ENCODE measurements at places on chromosomes 11 and 22.

- DNase-seq: no peak
Measured at GRCh38 chr22:45781459-45781858, 109.8 kb downstream of the ATXN10 start.

- peak; percentile 85 for DNase-seq
Measured at GRCh38 chr11:65884716-65885092, 3.6 kb downstream of the FIBP start.

GRCh38 chr11:67504005-67504949 lies 886 bp downstream of the PITPNM1 start:
- DNase-seq: peak; percentile 62

- DNase-seq: no peak
Measured at GRCh38 chr11:12410006-12410728, 32.8 kb downstream of the PARVA start.

- no peak for DNase-seq
Measured at GRCh38 chr11:11498195-11498594, 123.6 kb downstream of the GALNT18 start.
